ENCODE measurements at places on chromosomes 11 and 22. TPM values are rescaled to one million over a fixed set of nuclear protein-coding genes. Genes with fewer than 3 reads are reported as not detected.

DNA sequence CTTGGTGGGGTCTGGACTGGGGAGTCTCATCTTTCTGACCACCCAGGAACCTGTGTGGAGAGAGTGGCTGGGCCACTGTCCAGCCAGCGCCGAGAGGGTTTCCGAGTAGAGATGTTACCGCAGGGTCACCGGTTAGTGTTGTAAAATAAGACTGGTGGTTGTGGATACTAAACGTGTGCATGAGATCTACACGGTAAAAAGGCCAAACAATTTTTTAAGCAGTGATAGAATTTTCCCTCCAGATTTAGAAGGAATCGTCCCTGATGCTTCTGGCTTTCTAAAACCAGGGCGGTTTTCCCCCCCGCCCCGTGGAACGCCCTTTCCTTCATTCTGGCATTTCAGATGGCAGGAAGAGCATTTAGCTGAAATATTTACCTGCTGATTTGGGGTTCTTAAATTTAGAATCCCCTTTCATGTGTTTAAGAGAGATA, 72.6 kb upstream of the PPARA start:
- no peak for DNase-seq

DNA sequence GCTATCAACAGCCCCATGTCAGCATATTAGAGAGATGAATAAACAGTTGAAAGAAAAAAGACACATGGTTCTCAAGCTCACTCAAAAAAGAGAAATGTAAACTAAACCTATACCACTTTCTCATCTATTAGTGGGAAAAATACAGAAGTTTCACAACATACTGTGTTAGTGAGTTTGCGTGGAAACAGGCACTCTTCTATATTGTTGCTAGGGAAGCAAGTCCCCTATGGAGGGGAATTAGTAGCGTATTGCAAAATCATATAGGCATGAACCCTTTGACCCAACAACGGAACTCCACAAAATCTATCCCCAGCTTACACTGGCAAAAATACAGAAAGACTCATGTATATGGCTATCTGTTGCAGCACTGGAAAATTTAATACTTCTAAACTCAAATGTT, 14.2 kb upstream of the RFPL2 start:
- DNase-seq, result no peak

- no peak for DNase-seq
These were observed 4.4 kb downstream of the TP53I11 start for GRCh38 chr11:44946263-44946662.

POU2AF1 gene
- total RNA-seq, result 1.4 TPM

- no peak for DNase-seq
These were observed 27.8 kb upstream of the UBASH3B start for GRCh38 chr11:122627745-122628144.

- no peak for DNase-seq
These were observed 963 bp upstream of the ADORA2A start for GRCh38 chr22:24426436-24426835.

LRRC74B gene
- total RNA-seq, result not detected

SLC15A3 gene
- total RNA-seq, result 10.8 TPM

DNA sequence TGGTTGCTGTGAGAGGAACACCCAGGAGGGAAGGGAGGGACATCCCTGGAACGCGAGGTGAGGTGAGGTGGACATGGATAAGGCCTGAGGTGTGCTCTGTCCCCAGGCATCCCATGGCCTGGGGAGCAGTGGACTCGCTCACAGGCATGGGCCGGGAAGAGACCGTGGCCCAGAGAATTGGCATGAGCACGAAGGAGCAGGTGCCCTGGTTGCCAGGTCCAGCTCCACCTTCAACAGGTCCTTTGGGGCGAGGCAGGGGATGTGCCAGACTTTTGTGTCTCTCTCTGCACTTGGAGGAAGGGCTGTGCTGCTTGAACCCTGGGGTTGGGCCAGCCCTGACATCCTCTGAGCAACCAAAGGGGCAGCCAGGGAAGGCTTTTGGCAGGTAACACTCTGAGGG, 21.5 kb downstream of the MUC6 start:
- no peak for DNase-seq

- DNase-seq, result no peak
These were observed 178.6 kb downstream of the CNTN5 start for GRCh38 chr11:99199341-99199740.

TMPRSS13 gene
- total RNA-seq, result 4.1 TPM

GRCh38 chr11:133821776-133822175, 23.5 kb downstream of the SPATA19 start:
- no peak for DNase-seq

RASL10A gene
- 1.3 TPM for total RNA-seq

GRCh38 chr11:113518716-113519495, 43.7 kb upstream of the DRD2 start:
- DNase-seq, result no peak

- no peak for DNase-seq
These were observed 773.4 kb upstream of the RAG2 start for GRCh38 chr11:37371346-37371970.

C11orf65 gene
- 1.5 TPM for total RNA-seq

DNA sequence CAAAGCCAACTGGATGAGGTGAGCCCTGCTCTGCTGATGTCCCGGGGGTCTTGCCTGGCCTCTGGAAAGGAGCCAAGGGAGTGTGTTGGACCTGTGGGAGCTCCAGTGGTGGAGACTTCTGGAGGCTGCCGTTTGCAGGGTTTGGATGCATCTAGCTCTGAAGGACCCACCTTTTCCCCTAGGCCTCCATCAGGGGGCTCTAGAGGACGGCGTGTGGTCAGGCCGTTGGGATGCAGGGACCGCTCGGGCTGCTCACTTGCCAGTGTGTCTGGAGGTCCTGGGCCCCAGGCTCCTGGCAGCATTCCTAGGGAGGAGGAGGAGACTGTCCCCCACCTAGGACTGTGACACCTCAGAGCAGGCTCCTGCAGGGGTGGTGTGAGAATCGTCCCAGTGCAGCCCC, 58.3 kb downstream of the PRDM11 start:
- no peak for DNase-seq

DNA sequence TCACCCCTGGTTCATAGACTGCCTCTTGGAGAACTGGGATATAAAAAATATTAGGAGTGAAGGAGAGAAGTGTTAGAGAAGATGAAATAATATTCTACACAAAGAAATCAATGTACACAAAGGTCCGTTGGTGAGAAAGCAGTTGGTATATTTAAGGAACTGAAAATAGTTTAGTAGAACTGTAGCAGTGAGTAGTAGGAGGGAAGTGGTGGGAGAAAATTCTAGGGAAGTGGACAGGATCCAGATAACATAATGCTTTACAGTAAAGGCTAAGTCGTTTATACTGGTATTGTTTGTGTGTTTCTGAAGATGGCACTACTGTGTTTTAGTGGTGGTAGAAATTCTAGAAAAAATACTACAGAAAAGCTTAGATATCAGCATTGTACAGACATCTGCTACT, 120.8 kb upstream of the CHORDC1 start:
- DNase-seq, result no peak

MAP6 gene
- total RNA-seq, result 2.7 TPM

OR5B21 gene
- total RNA-seq, result 1.1 TPM

DNA sequence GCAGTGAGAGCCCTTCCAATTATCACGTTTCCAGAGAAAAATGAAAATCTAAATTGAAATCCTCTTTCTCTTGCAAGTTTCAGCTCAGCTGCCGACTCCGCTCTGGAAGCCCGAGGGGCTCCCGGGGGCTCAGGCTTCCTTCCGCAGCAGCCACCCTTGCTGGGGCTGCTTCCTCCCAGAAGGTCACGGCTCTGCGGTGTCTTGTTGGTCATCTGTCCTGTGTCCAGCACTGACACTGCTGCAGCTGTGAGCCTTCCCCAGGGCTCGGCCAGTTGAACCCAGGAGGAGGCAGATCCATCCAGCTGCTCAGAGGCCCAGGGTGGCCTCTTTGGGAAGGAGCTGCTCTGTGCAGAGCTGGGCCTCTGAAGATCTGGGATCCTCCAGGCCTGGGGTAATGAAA, 1337.2 kb downstream of the TBC1D22A start:
- no peak for DNase-seq

DNA sequence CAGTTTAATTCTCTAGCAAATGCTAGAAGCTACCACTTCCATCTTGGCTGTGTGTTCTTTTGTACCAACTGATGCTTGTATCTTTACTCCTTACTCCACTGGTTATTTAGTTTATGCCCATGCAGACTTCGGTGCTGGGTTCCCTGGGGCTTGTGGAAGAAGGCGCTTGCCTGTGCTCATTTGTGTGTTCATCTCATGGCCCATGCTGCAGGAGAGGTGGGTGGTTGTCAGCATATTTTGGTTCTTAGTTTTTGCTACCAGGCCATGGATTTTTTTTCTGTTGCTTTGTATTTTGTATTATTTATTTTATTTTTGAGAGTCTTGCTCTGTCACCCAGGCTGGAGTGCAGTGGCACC, 22.4 kb downstream of the MICAL2 start:
- no peak for DNase-seq

DNA sequence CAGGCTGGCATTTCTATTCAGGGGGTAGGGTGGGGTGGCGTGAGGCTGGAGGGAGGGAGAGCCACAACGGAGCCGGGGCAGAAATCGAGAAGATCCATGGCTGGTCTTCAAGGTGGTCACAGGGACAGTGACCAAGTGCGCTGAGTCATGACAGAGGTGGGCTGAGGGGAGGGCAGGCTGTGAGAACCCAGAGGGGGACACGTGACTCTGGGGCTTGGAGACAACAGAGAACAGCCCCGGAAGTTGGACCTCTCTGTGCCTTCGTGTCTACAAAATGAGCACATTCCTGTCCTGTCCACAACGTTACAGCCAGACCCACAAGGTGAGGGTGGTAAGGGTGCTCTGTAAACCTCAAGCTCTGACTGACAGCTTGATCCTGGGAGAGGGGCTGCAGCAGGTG, 35.1 kb upstream of the ARFGAP3 start:
- no peak for DNase-seq

- no peak for DNase-seq
These were observed 756.6 kb upstream of the API5 start for GRCh38 chr11:42555190-42555589.

DNA sequence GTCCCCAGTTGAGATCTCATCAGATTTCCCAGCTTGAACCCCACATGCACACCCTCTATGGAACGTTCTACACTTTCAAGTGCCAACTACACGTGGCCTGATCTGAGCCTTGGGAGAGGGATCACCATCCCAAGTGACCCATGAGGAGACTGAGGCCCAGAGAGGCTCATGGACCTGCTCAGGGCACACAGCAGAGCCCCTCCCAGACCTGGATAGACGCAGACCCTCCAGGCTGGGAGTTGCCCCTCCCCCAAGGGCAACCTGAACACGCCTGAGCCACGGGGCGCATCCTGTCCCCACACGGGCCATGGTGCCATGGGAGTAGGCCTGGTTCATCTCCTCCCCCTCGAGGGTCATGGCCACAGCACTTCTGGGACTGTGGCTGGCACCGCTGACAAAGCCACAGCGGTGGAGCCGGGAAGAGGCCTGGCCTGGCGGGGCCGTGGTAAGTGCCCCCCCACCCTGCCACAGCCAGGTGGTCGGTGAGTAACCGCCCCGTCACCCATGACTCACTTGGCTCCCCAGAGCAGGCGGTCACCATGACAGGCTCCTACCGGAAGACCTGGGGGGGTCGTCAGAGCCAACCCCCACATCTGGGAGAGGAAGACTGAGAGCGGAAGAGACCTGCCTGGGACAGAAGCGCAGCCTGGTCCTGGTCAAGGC, 8.1 kb downstream of the WNT7B start:
- DNase-seq, result no peak

GRCh38 chr11:133399855-133400625, 132.3 kb downstream of the OPCML start:
- DNase-seq, result no peak

DNA sequence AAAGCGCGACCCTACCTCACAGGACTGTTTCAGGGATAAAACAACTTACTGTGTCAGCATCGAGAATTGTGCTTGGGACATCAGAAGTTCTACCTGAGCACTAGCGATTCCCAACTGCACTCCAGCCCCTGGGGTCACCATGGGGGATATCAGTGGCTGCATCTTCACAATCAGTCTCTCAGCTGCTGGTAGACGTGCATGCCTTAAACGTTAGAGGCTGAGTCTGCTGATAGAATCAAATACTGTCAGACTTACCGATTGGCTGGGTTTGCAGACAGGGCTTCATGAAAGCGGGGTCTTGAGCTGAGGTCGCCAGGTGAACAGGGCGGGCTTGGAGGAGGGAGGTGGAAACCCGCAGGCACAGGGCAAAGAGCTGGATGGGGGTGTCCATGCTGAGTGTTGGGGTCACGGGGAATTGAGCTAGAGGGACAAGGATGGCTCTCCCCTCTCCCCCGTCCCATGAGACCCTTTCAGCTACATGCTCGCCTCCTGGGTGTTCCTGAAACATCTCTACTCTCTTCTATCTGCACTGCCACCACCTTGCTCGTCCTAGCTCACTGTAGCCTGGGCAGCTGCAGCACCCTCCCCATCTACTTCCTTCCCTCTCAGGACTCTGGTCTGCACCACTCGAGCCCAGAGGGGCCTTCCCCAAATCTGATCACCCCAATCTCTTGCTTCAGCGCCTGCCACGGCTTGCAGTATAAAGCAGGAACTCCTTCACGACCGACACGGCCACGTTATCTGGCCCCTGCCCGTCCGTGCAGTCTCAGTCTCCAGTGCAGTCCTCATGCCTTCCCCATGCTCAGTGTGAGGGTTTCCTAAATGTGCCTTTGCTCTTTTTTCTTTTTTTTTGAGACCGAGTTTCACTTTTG, 43.5 kb downstream of the ST14 start:
- no peak for DNase-seq

- DNase-seq, result no peak
These were observed 4.0 kb downstream of the MICAL2 start for GRCh38 chr11:12114193-12115033.

AIFM3 gene
- total RNA-seq, result 1.2 TPM

GRCh38 chr22:35436421-35436820, 36.5 kb downstream of the MCM5 start:
- no peak for DNase-seq

- no peak for DNase-seq
These were observed 38.7 kb upstream of the FAR1 start for GRCh38 chr11:13629779-13630178.

DNA sequence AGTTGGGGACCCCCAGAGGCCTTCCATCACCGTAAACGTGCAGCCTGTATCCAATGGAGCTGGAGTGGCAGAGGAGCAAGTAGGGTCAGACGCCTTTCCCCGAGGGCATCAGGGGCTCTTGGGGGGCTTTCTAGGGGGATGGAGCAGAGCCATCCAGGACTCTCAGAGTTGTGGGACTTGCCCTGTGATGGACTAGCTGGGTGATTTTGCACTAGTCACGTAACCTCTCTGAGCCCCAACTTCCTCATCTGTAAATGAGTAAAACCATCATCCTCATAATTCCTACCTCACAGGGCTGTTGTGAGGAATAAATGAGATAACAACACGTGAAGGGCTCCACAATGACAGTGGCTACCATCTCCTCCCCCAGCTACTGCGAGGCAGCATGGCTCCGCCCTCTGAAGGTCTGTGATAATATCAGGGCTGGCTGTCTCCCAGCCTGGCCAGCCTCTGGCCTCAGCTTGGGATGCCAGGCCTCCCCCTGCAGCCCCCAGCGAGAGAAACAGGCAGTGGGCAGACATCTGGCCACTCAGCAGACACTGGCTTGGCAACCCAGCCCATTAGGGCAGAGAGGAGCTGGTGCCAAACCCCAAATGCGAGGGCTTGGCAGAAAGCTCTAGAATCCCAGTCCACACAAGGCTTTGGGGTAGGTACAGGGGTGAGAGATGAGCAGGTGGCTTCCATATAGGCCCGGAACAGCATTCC, 6.7 kb downstream of the USP2 start:
- DNase-seq, result no peak

GRCh38 chr11:61639816-61640443, 40.3 kb upstream of the DAGLA start:
- DNase-seq, result no peak
